Left forelimb (tissue), 1 donor: ENCODE measurements at places on chromosomes 5 and 9.

DNA sequence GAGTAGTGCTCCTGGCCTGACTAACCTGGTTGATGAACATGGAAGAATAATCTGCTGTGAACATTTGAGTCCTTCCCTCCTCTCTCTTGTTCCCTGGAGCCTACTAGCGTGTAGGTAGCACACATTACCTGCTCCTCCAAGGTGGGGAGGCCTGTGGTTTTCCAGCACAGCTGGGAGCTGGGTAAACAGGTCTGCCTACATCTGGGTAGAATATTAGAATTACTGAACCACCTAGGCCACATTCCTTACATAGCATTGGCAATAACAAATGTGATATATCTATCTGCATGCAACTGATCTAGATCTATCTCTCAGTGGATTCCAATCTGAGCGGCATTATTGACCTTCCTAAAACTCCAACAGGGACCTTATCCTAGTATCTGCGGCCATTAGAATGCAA is 151.0 kb upstream of the ZNF366 start:
- DNase-seq, result no peak

DNA sequence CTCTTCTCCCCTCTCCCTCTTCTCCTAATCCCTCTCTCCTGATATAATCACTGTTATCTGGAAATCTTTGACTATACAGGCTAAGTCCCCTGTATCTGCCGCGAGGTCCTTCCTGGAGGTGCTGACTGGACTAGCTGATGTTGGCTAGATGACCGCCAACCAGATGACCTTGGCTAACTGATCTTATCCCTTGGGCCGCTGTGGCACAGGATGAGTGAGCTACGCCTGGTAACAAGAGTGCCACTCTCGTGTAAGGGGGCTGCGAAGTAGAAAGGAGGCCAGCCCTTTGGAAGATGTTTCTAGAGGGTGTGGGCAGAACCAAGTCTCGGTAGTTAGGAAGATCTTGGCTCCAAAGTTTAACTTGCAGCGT is 345 bp upstream of the PRRC1 start:
- no peak for DNase-seq

- DNase-seq, result no peak
Observed at GRCh38 chr5:33888587-33888986, 3.2 kb downstream of the ADAMTS12 start.

DNA sequence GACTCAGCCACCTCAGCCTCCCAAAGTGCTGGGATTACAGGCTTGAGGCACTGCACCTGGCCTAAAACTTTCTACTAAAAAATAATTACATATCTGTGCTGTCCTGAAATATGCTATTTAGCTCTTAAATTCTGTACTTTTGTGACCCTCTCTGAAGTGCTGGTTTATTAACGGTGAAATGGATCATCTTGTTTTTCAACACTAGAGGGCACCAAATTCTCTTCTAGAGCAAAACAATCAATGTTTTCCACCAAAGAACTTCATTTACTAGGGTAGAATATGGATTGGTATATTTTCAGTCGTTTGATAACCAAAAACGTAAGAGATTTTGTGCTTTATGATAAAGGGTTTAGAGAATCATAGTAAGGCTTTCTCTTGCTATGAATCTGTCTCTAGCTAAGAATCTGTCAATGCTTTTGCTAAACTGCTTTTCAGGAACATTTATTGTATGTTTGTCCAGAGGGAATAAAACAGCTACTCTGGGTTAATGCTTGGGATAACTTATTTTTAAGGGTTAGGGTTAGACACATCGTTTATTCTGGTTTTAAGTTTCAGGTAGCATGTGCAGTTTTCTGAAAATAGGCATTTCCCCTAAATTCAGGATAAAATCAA is 63.6 kb downstream of the RNF180 start:
- DNase-seq, result no peak

DNA sequence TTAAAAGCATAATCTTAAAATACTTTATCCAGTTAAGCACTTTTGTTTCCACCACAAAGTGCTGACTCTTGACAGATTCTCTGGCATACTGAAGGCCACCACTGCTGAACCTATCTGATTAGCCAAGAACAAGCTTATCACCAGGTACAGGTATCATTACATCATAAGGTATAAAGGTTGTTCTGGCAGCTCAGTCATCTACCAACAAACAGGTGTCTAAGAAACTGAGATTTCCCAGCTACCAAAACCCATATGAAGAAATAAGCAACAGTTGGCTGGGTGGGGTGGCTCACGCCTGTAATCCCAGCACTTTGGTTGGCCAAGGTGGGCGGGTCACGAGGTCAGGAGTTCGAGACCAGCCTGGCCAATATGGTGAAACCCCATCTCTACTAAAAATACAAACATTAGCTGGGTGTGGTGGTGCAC is 5.0 kb downstream of the MTMR12 start:
- no peak for DNase-seq

DNA sequence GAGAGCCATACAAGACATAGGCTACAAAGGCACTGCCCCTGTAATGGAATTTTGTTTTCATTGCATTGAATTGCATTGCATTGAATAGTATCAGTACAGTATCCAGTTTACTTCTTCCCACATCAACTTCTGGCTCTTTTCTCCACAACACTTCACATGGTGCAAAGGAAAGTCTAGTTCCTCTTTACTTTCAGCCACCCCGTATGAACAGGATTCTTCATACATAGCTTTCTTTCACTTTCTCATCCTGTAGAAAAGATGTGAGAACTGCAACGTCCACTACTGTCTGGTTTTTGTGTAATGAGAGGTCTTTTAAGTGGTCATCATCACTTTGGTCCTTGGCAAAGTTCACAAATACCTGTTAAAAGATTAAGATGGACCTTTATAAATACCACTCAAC is 20.2 kb downstream of the NIPSNAP3B start:
- no peak for DNase-seq

DNA sequence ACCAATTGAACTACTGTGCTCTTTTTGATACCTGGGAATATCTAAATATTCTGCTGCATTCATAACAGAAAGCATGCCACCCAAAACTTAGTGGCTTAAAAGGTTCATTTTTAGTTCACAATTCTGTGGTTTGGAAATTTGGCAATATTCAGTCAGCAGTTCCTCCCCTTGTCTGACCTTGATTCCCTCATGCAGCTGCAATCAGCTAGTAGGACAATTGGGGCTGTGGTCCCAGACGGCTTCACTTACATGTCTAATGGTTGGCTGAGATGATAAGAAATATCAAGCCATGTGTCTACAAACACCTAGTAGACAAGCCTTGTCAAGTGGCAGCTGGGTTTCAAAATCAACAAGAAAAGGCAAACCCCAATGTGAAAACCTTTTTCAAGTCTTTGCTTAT is 51.3 kb downstream of the ANXA1 start:
- DNase-seq, result no peak

- no peak for DNase-seq
Observed at GRCh38 chr5:93600409-93601070, 17.5 kb downstream of the NR2F1 start.

DNA sequence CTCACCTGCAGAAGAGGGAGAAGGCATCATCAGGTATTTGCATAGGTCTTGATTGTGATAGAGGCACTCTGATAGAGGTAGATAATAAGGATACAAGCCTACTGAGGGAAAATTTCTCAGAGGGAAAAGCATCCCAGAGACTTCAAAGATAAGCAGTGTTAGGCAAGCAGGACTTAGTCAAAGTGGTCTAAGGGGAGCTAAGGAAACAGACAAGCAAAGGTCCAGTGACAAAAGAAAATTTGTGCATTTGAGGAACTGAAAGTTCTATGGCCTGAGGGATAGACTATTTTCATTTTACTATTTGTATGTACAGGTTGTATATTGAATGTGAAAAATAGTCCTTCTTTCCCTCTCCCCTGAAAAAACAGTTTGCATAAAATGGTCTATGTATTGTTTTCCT is 27.4 kb downstream of the OXCT1 start:
- no peak for DNase-seq

- no peak for DNase-seq
Observed at GRCh38 chr5:38825494-38825893, 20.3 kb upstream of the OSMR start.

DNA sequence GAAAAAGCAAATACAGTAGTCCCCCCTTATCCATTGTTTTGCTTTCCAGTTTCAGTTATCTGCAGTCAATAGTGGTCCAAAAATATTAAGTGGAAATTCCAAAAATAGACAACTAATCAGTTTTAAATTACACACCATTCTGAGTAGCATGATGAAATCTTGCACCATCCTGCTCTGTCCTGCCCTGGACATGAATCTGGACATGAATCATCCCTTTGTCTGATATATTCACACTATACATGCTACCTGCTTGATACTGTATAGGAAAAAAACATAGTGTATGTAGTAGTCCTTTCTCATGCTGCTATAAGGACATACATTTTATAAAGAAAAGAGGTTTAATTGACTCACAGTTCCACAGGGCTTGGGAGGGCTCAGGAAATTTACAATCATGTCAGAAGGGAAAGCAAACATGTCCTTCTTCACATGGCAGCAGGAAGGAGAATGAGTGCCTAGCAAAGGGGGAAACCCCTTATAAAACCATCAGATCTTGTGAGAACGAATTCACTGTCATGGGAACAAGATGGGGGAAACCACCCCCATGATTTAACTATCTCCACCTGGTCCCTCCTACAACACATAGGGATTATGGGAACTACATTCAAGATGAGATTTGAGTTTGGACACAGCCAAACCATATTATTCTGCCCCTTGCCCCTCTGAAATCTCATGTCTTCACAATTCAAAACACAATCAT is 153.9 kb downstream of the ARRDC3 start:
- DNase-seq, result no peak

DNA sequence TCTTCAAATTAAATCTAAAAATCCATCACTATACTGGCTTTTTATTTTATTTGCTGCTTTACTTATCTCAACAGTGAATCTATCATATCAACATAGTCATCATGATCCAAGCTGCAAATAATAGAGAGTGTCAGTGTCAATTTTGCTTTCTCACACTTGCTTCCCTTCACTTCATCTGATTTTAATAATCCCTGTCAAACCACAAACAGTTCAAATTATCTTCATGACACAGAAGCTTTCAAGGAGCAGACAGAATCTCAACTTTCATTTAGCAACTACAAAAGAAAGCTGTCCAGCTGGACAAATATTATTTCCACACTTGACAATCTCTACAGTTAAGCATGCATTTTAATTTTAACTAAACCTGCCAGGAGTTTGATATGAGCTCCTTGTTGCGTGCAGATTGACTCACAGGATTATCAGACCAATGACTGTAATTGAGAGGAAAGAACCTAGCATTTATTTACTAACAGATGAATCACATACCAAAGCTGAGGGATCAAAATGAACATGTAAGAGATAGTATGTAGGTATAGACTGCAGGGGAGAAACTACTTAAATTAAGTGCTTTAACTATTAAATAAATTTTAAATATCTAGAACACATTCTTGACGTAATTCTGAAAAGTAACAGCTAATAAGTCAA is 56.0 kb downstream of the KIAA0825 start:
- no peak for DNase-seq

DNA sequence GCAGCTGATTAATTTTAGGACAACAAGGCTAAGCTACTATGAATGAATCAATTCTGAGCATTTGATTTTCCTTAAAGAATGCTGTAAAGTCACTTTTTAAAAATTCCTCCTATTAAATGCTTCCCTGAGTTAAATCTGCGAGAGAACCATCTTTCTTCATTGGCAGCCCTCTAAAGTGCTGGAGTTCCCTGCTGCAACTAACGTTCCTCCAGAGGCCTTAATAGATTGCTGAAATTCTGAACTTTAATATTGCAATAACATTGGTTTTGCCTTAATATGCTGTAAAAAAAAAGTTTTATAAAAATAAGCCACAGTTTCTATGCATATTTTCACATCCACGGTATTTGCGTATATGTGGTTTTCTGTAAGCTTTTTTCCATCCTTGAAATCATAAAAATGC is 298.0 kb upstream of the PIK3R1 start:
- no peak for DNase-seq

DNA sequence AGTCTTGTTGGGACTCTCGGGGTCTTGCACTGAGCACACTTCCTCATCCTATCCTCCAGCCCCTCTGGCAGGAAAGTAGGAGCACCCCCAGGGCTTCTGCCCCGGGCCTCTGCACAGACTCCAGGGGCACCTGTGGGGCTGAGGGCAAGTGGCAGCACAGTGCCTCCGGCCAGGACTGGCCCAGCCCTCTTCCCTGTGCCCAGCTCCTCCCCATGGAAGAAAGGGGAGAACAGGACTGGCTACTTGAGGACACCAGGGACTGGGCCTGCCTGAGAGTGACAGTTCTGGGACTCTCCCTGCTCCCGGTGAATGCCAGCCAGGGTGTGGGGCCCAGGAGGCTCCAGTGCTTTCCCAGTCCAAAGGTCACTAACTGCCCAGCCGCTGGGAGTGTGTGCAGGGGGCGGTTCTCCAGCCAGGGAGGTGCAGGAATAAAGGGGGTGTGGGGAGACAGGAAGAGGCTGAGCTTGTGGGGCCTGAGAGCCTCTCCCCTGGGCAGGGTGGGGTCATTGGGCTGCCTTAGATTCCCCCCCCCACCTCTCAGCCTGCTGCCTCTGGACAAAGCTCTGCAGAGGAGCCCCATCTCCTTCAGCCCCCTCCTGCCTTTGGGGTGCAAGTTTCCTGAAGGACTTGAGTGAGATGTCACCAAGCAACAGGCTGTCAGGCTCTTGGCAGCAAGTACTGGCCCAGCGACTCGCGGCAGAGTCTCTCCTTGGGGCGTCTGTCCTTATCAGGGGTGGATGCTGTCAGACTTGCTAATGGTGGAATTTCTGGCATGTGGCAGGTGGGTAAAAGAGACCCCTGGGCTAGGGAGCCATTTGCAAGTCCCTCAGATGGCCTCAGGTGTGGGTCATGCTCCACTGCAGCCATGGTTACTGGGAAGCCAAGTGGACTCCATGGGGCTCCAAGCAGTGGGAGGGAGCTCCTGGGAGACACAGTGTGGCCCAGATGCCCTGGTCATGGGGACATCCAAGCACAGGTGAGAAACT is 19.1 kb upstream of the JADE2 start:
- no peak for DNase-seq

- DNase-seq, result peak; percentile 69
Observed at GRCh38 chr5:66596636-66597182, 516 bp downstream of the MAST4 start.

DNA sequence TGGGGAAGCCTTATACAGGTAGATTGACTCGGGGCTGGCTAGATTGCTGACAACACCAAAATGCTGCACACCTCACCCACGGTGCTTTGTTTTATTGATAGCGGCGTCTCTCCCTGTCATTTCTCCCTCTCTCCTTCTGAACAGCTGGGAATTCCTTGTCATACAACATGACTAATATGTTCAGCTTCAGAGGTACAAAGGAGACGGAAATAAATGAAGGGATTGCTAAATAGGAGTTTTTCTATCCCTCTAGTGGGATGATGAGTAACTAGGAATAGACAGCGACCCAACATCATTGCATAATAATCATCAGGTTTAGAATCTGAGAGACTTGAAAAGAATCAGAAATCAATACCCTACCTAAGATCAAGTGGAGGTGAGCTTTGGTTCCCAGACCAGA is 337.7 kb upstream of the PANK3 start:
- DNase-seq, result no peak
